ENCODE measurements at places on chromosomes 1 and 21.

GRCh38 chr1:231855926-231856325 lies 229.3 kb downstream of the DISC1 start:
- DNase-seq: no peak

DNA sequence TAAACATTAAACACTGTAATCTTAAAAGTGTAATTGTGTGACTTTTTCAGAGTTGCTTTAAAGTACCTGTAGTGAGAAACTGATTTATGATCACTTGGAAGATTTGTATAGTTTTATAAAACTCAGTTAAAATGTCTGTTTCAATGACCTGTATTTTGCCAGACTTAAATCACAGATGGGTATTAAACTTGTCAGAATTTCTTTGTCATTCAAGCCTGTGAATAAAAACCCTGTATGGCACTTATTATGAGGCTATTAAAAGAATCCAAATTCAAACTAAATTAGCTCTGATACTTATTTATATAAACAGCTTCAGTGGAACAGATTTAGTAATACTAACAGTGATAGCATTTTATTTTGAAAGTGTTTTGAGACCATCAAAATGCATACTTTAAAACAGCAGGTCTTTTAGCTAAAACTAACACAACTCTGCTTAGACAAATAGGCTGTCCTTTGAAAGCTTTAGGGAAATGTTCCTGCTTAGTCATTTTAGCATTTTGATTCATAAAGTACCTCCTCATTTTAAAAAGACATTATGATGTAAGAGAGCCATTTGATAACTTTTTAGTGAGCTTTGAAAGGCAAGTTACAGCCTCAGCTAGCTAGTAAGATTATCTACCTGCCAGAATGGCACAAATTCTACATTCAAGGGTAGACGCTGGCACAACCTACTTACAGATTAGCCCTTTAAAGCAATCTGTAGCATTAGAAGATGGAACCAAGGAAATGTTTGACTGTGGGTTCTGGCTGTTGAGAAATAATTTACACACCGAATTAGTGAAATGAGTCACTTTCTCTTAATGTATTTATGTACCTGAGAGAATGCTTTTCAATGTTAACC lies 9.4 kb downstream of the SOD1 start:
- DNase-seq: no peak

DNA sequence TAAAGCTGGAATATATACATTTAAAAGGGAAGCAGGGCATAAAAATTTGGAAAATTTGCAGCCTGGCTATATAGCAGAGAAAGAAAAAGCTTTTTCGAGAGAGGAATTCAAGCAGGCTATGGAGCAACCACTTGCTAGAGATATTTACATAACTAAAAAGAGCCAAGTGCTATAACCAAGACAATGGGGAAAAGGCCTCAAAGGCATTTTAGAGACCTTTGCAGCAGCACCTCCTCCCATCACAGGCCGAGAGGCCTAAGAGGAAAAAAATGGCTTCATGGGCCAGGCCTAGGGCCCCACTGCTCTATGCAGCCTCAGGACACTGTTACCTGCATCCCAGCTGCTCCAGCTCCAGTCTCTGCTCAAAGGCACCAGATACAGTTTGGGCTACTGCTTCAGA lies 37.0 kb downstream of the CAPN9 start:
- no peak for DNase-seq

DNA sequence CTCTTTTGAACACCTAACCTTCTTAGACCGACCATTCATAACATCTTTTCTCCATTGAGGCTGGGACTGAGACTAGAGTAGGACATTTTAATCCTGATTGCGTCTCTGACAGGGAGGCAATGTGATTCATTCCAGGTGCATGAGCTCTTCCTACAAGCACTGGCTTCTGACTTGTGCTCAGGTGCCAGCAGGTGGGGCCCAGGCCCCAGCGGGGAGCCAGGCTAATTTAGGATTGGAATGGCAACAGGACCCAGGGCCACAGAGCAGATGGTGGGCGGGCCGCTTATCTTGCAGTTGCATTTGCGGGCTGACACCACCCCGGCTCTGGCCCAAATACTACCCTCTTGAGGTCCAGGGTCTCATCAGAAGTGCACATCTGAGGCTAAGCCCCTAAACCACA lies 4.1 kb downstream of the GPA33 start:
- DNase-seq: no peak

DNA sequence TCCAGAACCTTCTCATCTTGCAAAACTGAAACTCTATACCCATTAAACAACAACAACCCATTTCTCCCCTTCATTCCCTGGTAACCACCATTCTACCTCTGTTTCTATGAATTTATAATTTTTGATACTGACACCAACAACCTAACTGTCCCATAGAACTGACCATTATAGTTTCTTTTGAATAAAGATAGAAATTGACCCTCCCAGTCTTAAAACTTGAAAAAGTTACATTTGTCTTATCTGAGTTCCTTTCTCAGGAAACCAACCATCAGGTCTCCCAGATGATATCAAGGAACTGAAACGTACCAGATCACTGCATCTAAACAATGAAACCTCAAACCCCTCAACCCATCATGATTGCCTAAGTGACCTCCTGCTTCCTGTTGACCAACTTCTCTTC lies 27.1 kb downstream of the RNF115 start:
- no peak for DNase-seq

- DNase-seq: no peak
Observed at GRCh38 chr1:91623020-91623419, 122.4 kb downstream of the CDC7 start.

DNA sequence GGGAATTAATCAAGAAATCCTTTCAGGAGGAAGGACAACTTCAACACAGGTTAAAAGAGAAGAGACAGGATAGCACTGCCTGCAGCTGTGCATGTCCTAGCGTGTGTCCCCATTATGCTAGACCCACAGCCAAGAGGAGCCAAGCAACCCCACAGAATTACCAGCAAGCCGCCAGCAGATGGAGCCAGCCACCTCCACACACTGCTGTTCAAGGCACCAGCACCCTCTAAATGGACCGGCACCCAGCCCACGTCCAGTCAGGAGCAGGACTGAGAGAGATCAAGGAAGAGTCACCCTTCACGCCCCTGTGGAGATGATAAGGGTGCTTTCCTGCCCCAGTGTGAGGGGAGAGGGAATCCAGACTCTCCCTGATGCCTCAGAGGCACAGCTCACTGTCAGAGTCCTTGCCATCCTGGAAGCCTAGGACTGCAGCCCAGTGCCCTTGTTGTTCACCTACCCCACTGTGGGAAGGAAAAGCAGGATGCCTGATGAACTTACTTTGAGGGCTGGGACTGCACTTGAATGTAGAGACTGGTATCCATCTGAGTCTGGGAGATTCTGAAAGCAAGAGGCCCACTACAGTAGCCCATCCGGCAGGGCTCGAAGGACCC lies 37.1 kb upstream of the CTTNBP2NL start:
- no peak for DNase-seq

GRCh38 chr21:41753006-41753898 lies 13.6 kb downstream of the RIPK4 start:
- DNase-seq: no peak

DNA sequence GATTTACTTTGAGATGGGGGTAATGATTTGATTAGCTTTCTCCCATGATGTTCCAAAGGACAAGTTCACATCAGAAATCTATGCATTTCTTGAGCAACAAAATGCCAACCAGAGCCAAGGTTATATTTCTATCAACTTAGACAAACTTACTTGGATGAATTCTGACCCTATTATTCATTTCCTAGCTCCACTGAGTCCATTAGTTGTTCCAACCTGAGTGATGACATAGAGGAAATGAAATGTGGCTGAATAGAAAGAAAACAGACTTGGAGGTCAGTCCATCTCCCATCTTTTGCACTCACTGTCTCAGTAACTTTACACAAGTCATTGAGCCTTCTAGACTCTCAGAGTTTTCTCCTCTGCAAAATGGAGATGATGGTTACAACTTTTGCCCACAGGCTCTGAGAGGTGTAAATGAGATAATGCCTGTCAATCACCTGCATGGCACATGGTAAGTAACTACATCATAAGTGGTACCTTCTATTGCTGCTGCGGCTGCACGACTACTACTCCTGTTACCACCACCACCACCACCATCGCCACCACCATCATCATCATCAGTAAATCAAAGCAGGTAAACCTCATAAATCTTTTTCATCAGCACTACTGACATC lies 98.2 kb downstream of the PTPN14 start:
- DNase-seq: no peak

DNA sequence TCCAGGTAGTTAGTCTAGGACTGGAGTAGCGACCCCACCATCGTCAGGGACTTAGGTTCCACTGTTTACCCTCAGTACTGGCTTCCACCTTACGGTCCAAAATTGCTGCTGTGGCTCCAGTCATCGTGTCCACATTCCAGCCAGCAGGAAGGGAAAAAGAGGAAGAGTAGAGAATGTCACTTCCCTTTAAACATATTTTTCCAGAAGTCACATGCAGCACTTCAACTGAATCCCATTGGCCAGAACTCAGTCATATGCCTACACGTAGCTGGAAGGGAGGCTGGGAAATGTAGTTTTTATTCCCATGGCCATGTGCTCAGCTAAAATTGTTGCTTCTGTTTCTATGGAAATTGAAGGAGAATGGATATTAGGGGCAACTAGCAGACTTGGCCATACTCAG lies 84.1 kb upstream of the SELENON start:
- DNase-seq: no peak

- no peak for DNase-seq
Observed at GRCh38 chr1:14945132-14946010, 208.2 kb upstream of the TMEM51 start.

DNA sequence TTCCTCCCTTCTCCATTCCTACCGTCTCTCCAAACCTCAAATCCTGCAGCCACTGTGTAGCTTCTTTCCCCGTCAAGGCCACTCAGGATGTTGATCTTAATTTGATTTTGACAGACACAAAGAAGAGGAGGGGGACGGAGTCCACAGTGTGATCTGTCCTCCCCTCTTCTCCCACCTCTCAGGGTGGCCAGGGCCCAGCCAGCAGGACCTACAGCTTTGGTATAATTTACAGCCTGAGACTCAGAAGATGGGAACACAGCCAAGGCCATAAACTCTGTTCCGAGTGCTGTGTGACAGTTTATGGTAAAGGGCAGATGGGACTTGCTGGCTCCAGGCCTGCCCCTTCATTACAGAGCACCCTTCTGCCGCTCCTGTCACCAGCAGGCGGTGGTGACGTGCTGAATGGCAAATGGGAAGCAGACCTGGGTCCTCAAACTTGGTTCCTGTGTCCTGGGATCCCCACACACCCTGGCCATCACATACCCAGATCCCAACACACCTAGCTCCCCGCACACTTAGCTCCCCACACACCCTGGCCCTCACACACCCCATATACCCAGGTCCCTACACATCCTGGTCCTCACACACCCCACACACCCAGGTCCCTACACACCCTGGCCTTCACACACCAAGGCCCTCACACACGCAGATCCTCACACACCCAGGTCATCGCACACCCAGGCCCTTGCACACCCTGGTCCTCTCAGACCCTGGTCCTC lies 71.6 kb downstream of the CD2 start:
- no peak for DNase-seq

All from stimulated activated CD8-positive, alpha-beta memory T cell treated with anti-CD3 and anti-CD28 coated beads, Interleukin-7, amount 100 ng/mL, for 1 hour (primary cell).